ENCODE measurements at places on chromosomes 7 and 10.

- DNase-seq = no peak
Observed at GRCh38 chr7:140022582-140023211, 40.1 kb downstream of the PARP12 start.

DNA sequence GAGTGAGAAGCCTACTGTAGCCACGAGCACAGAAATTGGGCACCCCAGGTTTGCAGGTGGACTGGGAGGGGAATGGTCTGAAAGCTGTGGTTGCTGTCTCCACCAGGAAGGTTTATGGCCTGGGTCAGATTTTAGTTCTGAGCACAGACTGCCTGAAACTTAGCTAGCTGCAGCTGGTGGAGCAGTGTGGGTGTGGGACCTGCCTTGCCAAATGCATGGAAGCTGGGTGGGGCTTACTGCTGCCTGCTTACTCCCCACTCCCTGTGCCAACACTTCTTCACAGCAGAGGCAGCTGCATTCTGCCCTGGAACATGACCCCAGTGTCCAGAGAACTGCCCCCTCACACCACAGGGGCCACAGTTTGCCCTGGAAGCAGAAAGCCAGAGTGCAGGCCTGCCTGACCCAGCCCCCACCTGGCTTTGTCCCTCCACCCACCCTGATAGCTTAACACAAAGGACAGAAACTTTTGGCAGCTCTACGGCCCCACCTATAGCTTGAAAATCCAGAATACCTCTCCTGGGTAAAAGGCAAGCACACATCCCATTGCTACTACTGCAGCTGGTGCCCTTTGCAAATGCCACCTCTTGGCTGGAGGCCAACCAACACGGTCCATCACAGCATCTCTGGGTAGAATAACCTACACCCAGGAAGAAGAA is 281.6 kb downstream of the AGMO start:
- DNase-seq = no peak

DNA sequence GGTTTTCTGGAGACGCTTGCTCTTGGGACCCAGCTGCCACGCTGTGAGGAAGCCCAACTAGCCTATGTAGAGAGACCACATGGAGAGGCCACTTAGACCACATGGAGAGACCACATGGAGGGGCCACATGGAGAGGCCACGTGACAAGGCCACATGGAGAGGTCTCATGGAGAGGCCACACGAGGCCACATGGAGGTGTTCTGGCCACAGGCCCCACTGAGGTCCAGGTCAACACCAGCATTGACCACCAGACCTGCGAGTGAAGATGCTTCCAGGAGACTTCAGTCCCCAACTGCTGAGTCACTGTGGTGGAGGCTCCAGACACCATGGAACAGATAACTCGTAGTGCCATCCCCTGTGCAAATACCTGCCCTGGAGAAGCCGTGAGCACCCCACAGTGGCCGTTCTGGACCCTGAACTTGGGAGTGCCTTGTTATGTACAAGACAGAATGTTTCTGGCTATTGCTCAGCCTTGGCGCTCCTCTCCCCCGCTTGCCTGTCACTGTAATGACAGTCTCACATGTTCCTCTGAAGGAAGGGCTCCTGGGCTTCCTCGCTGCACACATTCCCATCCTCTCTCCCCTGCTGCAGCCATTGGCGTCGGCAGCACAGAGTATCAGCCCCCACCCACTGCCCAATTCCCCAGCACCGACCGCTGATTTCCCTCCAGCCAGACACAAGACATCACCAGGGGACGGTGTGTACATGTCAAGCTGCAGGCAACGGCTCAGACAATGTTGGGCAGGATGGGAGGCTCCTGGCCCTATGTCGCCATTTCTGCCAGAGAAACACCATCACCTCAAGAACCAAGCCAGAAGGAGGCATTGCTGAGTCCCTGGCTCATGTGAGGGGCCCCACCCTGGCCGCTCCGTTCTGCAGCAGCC is 49.0 kb upstream of the TNRC18 start:
- no peak for DNase-seq

DNA sequence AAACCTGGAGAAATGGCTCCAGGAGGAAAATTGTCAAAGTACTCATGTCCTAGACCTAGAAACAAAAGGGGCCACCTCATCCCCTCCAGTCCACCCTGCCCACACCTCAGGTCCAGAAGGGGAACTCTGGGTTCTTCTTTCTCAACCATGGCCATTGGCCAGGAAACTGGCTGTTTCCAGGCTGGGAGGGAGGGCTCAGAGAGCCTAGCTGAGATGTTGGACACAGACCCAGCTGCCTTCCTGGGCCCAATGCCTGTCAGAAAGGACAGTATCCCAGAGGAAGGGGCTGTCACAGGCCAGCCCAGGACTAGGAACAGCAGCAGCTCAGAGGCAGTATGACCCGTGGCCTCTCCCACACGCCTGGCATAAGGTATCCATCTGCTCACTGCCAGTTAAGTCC is 9.6 kb downstream of the GRID1 start:
- no peak for DNase-seq
